ENCODE measurements at places on chromosomes 11 and 22. TPM values are rescaled to one million over a fixed set of nuclear protein-coding genes. Genes with fewer than 3 reads are reported as not detected.

Gene SLC15A3
- total RNA-seq = not detected

Gene P4HA3
- total RNA-seq = 7.4 TPM

Gene TMPRSS5
- 0.15 TPM for total RNA-seq

Gene SYCE3
- total RNA-seq = not detected

Gene EIF3L
- 290 TPM for total RNA-seq

Gene KCNQ1
- not detected for total RNA-seq

Gene PHOX2A
- total RNA-seq = not detected

Gene OR4C46
- total RNA-seq = not detected

Gene SPI1
- total RNA-seq = not detected

Gene DNAJB7
- not detected for total RNA-seq

Gene MS4A4A
- total RNA-seq = not detected

Gene TMEM86A
- not detected for total RNA-seq

Gene EFCAB6
- 0.40 TPM for total RNA-seq

Gene SLC1A2
- not detected for total RNA-seq

Gene CPT1B
- total RNA-seq = 9.6 TPM

Gene UBQLNL
- total RNA-seq = not detected

Gene SLC25A18
- total RNA-seq = 1.2 TPM

Gene MMP8
- total RNA-seq = not detected

Gene HTR3B
- total RNA-seq = not detected

Gene GPR83
- not detected for total RNA-seq

Gene FOSL1
- total RNA-seq = 56.1 TPM

Gene AIFM3
- 0.98 TPM for total RNA-seq

Gene ACRV1
- total RNA-seq = not detected

Gene B4GALNT4
- total RNA-seq = 8.6 TPM

Gene C11orf52
- not detected for total RNA-seq

Gene CCDC15
- total RNA-seq = 2.3 TPM

All from NCI-H460 (cell line).